ENCODE measurements at places on chromosomes 1 and 21. TPM values are rescaled to one million over a fixed set of nuclear protein-coding genes. Genes with fewer than 3 reads are reported as not detected.

Gene CHRM3
- 3.7 TPM for total RNA-seq

Gene SPRR2F
- not detected for total RNA-seq

Gene FAM72C
- not detected for total RNA-seq

Gene IL23R
- not detected for total RNA-seq

Gene FLG
- total RNA-seq = 734 TPM

Gene FOXO6
- total RNA-seq = 1.4 TPM

Gene IKBKE
- 27.0 TPM for total RNA-seq

Gene CR1L
- total RNA-seq = not detected

Gene BCL2L15
- 0.13 TPM for total RNA-seq

Gene OLFML3
- 21.0 TPM for total RNA-seq

Gene ANGPTL3
- total RNA-seq = not detected

Gene C8A
- not detected for total RNA-seq

Gene KLHDC8A
- total RNA-seq = 0.30 TPM

Gene NPPA
- not detected for total RNA-seq

Gene SMCP
- not detected for total RNA-seq

Gene CCDC30
- 2.7 TPM for total RNA-seq

Gene COL16A1
- 188 TPM for total RNA-seq
